DMS53 (cell line): ENCODE measurements at places on chromosomes 7 and 10.

DNA sequence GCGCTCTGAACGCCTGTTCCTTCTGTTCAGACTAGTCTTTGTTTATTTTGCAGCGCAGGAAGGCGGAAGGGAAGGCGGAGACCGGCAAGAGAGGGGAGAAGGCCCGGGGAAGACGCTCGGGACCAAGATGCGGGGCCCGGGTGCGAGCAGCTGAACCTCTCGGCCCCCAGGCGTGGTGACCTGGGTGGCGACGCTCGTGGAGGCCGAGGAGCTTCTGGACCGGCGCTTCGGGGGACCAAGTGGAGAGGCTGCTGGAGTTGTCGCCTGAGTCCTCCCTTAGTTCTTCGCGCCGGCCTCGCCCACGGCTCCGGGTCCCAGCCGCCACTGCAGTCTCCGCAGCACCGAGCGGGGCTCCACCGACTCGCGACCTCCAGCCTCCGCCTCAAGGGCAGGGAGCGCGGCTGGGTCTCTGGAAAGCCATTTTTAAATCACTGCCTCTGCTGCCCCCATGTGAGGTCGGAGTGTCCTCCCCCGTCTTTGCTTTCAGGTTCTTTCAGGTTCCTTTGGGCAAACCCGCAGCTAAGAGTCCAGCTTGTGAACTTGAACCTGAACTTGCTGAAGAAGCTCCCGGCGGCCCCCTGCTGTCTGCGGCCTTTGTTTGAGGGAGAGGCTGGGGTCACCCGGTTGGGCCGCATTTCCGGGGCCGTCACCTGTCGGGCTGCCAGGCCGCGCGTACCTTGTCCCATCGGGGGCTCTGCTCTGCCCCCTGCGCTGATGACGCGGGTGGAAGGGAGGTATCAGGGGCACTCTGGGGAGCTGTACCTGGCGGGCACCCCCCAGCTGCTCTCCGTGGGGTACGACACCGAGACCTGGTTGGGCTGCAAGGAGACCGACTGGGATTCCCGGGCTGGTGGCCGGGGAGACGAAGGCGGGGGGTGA is 136.0 kb downstream of the KIF20B start:
- DNase-seq: peak; percentile 71

GRCh38 chr7:54632696-54633095 is 90.5 kb downstream of the VSTM2A start:
- DNase-seq: no peak

GRCh38 chr7:98562381-98562823 is 54.7 kb upstream of the NPTX2 start:
- DNase-seq: no peak

DNA sequence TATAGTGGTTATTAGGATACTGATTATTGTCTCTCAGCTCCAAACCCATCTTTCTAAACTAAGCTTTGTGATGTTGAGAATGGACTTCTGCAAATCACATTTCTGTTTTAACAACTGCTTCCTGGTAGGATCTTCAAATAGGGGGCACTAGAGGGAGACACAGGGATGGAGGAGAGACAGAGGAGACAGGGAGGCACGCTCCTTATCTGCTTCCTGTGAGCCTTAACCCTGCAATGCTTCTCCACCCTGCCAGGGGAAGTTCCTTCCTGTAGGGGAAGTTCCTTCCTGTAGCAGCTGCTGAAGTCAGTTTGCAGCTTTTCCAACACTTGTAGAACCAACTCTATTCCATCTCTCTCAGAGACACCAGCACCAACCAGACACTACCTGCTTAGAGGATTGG is 847.2 kb downstream of the CCSER2 start:
- DNase-seq: peak; percentile 49

DNA sequence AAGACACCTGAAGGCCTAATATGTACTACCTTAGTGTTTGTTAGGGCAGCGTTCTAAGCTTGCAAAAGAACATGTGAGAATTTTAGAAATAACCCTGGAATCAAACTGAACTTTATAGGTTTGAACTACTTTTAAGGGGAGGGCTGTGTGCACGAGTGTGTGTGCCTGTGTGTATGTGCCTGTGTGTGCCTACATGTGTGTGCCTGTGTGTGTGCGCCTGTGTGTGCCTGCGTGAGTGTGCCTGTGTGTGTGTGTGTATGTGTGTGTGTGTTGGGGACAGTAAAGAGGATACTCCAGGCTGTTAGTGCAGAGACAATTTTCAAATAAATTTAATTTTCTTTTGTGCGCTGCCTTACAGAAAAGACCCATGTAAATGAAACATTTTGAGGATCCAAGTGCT is 68.1 kb upstream of the WDR11 start:
- DNase-seq: no peak

DNA sequence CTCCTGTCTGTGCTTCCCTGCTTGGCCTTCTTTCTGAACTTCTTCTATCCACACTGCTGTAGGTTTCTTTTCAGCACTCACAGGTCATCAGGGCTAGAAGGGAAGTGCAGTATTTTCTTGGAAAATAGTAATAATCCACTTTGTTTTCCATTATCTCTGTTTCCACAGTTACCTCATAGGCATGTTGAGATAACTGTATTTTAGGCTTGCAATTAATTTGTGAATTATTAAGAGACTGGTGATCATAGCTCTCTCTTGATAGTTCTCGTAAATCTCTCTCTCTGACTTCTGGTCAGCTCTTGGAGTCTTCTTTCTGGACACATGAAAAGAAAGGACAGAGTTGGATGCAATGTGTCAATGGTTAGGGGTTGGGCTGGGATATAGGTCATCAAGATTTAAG is 243.6 kb upstream of the IGFBP3 start:
- DNase-seq: no peak

DNA sequence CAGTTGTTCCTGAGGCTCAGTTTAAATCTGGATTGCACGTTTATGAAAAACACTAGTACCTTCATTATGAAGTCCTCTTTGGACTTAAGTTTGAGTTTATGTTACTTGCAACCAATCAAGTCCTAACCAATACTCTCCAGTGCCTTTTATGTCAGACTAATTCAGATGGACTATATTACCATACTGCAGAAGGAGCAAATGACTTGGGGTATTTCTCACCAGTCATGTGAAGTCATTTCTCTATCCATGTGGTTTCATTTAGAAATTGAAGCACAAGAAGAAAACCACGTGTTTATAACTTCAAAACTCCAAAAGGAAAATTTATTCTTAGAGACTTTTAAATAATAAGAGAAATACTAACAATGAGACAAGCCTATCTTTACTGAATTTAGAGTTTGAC is 201.6 kb downstream of the MBL2 start:
- DNase-seq: no peak

- no peak for DNase-seq
These were observed 52.6 kb upstream of the TMEM106B start for GRCh38 chr7:12158334-12159060.

DNA sequence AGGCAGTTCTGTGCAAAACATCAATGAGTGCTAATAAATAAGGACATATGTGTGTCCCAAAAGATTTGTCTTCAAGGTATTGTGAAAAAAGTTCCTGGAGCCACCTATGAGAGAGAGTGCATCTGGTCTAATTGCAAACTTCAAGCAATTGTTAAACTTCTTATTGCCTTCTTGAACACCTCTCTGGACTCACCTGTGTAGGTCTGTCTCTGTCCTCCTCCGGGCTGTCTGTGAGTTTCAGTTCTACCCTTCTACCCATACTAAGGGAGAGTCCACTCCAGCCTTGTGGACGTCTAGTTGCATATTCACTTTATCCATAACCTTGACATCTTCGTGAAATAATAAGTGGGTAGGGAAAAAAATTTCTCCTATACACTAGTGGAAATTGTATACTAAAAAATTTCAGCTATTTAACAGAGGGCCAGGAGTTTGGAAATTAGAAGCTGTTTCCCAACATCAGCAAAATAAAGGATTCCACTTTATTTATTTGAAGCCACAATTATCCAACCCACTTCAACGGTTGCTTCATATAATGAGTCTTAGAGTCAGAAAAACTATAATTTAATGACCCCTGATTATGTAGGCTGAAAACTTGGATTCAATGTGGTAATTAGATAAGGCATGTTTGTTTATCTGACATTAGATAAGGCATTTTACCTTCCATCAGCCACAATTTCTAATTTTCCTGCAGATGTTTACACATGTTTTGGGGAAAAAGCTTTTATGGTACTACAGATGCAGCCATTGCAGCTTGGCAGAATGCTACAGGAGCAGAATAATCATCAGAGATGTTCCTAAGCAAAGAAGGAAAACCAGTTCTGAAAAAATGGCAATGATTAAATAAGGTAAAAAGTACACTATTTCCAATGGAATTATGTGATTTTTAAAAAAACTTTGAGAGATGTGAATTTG is 150.8 kb upstream of the FAM3C start:
- peak; percentile 70 for DNase-seq

DNA sequence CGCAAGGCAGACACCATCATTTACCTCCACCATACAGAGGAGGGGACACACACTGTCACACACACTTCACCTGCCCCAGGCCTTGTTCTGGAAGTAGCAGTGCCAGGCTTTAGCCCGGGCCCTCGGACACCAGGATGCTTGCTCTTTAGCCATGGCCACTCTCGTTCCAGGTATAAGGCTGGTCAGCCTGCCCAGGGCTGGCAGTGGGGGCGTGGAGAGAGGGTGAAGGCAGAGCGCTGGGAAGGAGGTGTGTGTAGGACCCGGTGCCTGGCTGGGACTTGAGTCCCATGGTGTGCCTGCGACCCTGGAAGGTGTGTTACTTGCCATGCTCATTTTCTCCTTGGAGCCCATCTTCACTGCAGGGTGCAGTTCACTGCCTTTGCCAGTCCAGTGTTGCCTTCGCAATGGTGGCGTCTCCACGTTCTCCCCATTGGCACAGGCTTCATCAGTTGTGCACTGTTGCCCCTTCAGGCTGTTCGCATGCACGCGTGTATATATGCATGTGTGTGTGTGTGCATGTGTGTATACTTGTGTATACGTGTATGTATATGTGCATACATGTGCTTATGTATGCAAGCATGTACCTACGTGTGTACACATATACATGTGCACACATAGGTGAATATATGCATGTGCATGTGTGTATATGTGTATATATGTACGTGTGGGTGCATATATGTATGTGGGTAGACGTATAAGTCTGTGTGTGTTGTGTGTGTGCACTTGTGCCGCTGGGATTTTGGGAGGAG is 153.4 kb downstream of the CAMK1D start:
- DNase-seq: no peak

DNA sequence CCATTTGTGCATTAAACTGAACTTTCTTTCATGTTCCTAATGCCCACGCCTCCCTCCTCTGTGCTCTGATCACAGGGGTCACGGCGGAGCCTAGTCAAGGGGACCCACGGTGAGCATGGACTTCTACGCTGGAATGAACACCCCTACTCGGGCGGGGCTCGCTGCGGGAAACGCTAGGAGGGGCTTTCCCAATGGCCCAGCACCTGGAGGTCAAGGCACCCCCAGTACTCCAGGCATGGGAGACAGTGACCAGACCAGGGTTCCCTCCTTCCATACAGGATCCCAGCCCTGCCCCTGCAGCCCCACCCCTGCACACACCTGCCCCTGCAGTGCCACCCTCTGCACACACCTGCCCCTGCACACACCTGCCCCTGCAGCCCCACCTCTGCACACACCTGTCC is 27.1 kb upstream of the NKX6-2 start:
- DNase-seq: no peak

- no peak for DNase-seq
These were observed 156.7 kb downstream of the RAPGEF5 start for GRCh38 chr7:22200238-22200637.

- no peak for DNase-seq
These were observed 849.1 kb upstream of the AUTS2 start for GRCh38 chr7:68748934-68749900.

DNA sequence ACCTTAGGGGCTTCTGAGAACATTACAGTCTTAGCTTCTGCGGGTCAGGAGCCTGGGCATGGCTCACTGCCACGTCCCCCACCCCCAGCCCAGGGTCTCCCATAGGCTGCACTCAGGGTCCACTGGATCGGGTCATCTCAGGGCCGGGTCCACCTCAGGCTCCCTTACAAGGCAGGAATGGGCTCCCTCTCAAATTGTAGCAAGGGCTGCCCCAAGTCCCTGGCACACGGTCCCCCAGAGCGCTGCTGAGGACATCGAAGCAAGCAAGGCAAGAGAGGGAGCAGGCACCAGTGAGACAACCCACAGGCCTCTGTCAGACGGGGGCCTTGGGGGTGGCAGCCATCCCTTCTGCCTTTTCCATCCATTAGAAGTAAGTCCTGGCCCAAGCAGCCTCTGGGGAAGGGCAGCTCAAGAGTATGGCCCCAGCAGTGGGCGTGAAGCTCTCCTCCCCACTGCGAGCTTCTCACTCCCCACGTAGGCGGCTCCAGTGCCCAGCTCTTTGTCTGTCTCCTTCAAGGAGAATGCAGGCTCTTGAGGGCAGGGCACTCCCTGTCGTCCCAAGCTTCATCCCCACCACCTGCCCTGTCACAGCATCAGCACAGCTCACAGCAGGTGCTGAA is 18.0 kb upstream of the RET start:
- no peak for DNase-seq
